Left ventricle myocardium superior (tissue), 1 donor: ENCODE measurements at places on chromosomes 6 and 20. TPM values are rescaled to one million over a fixed set of nuclear protein-coding genes. Genes with fewer than 3 reads are reported as not detected.

- DNase-seq = peak; percentile 72
Observed at GRCh38 chr20:37314617-37315016, 25.2 kb downstream of the MANBAL start.

GRCh38 chr20:63829945-63830835 lies 874 bp downstream of the ZBTB46 start:
- no peak for DNase-seq

DNA sequence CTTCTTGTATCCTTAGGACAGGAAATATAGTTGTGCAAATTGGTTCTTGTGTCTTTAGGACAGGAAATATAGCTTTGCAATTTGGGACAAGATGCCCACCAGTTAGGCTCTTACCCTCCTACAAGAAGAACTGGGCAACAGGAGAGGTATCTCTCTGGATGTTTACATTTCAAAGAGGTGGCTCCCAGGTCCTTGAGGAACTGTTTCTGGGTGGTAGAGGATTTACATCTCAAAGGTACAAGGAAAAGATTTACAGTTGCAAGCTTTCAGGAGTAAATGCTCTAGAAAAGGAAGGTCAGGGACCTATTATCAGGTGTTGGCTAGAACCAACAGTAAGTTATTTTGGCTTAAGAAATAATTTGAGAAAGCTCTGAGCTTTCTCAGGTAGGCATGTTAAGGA lies 19.2 kb downstream of the RNF182 start:
- no peak for DNase-seq

GRCh38 chr6:136549300-136550044 lies 750 bp downstream of the MAP7 start:
- DNase-seq = no peak

The HCK gene
- 4.4 TPM for total RNA-seq

The ZSCAN9 gene
- 10.2 TPM for total RNA-seq

GRCh38 chr6:158514991-158515390 lies 44.9 kb upstream of the TMEM181 start:
- DNase-seq = no peak

- no peak for DNase-seq
Observed at GRCh38 chr6:162688751-162689345, 38.7 kb downstream of the PRKN start.

The GSTA2 gene
- not detected for total RNA-seq

The CD109 gene
- 7.6 TPM for total RNA-seq

DNA sequence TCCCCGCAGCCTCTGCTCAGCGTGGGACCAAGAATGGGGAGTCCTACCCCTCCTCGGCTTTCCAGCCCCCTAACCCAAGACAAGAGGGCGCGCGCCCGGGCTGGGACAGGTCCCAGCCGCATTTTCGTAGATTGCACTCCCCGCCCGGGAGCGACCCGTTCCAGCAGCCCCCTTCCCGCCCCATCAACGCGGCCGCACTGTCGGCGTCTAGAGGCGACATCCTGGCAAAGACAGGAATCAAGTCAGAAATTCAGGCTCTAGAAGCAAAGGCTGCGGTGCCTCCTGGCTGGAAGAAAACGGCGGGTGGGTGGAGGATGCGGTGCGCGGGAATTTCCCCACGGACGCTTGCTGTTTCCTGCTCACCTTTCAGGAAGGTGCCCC lies 957 bp downstream of the PROKR2 start:
- DNase-seq = no peak

GRCh38 chr6:68368845-68369244 lies 266.2 kb upstream of the ADGRB3 start:
- DNase-seq = no peak

GRCh38 chr6:38943964-38944363 lies 104.6 kb upstream of the GLP1R start:
- DNase-seq = no peak

GRCh38 chr6:105272786-105273185 lies 93.0 kb upstream of the POPDC3 start:
- DNase-seq = no peak

The MYLK4 gene
- 2.5 TPM for total RNA-seq

DNA sequence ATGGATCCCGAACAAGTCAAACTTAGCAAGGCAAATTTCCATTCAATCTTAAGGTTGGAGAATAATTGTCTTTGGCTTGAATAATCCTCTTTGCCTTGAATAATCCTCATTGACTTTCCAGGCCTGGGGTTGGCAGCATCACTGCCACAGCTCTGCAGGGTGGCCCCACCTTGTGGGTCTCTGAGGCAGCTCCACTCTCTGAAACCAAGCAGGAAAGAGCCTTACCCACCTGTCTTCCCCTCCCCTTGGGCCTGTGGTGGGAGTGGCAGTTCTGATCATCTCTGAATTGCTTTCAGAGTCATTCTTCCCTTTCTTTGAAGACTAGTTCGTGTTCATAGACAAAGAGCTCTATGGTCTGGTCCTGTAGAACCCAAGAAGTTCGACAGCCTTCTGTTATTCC lies 47.5 kb downstream of the KCNQ5 start:
- DNase-seq = no peak

GRCh38 chr6:156618600-156619205 lies 158.5 kb upstream of the ARID1B start:
- DNase-seq = no peak

The THBS2 gene
- 10.7 TPM for total RNA-seq

GRCh38 chr20:23652926-23653325 lies 15.2 kb upstream of the CST3 start:
- no peak for DNase-seq

DNA sequence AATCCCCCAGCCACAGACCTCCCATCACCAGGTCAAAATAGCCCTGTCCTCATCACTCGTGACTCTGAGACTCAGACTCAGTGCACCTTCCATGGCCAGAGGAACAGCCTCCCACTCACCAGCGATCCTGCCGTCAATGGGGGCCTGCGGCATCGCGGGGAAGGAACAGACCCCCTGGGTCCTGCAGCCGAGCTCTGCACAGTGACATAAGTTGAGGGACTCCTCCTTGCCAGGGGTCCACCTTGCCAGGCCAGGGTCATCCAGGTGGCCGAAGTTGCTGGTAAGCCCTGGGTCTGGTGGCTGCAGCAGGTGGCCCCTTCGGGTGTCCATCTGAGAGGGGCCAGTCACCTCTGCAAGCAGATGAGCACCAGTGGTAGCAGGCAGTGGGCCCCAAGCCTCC lies 16.3 kb downstream of the ETV7 start:
- DNase-seq = no peak

GRCh38 chr6:138211048-138211581 lies 7.2 kb downstream of the PBOV1 start:
- no peak for DNase-seq

The BRD2 gene
- total RNA-seq = 73.8 TPM

DNA sequence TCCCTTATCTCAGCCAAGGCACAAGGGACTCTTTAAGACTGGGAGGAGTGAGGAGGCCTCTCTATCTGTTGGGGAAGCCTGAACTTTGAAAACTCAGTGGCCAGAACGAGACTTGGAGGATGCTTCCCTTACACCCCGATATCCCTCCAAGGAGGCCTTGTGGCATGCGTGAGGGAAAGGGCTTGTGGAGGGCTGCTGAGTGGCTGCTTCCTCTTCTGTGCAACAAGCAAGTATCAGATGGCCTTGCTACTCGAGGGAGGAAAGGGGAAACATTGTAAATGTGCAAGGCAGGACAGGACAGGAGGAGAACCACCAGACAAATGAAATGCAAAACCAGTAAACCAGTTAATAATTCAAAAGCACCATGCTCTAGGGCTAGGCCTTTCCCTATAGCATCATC lies 306.5 kb upstream of the MAP3K7 start:
- no peak for DNase-seq

DNA sequence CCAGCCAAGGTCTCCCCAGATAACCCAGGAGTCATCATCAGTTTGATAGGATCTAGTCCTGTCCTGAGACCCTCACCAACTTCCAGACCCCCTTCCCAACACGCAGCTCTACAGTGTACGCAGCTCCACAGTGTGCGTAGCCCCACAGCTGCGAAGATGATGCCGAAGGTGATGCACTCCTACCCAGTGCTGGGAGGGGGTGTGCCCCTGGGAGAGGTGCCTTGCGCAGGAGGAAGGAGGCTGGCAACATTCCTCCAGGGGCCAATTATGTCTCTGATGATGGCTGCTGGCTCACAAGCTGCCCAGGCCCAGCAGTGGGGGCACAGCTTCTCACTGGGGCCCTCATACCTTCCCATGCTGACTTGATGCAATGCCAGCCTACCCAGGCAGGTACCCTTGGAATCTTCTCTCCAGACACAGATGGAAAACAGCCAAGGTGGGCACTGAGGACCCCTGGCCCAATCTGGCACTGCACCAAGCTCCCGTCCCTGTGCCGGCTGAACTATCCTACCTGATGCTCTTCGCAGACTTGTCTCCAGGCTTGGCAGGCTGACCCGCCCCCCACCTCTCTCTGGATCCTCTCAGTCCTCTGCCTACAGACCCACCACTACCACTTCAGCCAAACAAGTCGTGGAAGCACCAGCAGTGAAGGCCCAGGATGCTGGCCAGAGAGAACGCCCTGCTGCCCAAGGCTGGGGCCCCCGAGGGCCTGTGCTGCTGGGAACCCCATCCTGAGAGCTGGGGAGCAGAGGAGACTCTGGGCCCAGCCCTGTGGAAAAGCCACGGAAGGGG lies 1.4 kb downstream of the ZNF512B start:
- DNase-seq = peak; percentile 30

The POU3F2 gene
- total RNA-seq = not detected

DNA sequence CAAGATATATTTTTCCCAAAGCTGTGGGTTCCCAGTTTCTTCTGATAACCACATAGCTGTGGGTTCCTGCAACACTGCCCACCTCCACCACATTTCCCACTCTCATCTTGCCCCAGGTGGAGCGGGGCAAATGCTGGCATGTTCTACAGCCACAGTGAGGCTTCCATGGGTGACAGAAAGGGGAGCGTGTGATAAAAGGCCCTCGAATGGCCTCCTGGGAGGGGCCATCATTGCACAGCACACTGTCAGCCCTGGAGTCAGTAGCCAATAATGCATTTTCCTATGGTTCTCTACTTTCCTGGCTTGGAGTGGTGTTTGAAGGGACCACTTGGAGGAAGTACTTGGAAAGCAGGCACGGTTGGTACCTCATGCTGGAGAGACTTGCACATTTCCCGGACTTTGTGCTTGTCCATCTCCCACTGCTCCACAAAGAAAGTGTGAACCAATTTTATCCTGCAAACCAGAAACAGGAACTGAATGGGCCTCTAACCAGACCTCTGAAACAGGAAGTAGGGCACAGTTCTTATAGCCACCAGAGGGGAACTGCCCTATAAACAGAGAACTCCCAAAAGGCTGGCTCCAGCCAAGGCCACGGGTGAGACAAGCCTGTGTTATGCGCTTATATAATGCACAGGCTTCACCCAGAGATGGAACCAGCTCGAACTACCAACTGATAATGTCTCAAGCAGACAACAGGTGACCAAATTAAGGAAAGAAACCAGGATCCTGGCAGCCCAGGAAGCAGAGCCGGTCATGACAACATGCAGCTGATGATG lies 8.6 kb downstream of the MAP3K5 start:
- DNase-seq = peak; percentile 40

The DEFB124 gene
- total RNA-seq = not detected

The PRR18 gene
- not detected for total RNA-seq

GRCh38 chr6:2186516-2186915 lies 58.9 kb downstream of the GMDS start:
- no peak for DNase-seq

GRCh38 chr20:62390317-62391164 lies 3.6 kb downstream of the RPS21 start:
- DNase-seq = no peak

GRCh38 chr6:92174398-92175073 lies 1244.8 kb downstream of the EPHA7 start:
- DNase-seq = no peak

DNA sequence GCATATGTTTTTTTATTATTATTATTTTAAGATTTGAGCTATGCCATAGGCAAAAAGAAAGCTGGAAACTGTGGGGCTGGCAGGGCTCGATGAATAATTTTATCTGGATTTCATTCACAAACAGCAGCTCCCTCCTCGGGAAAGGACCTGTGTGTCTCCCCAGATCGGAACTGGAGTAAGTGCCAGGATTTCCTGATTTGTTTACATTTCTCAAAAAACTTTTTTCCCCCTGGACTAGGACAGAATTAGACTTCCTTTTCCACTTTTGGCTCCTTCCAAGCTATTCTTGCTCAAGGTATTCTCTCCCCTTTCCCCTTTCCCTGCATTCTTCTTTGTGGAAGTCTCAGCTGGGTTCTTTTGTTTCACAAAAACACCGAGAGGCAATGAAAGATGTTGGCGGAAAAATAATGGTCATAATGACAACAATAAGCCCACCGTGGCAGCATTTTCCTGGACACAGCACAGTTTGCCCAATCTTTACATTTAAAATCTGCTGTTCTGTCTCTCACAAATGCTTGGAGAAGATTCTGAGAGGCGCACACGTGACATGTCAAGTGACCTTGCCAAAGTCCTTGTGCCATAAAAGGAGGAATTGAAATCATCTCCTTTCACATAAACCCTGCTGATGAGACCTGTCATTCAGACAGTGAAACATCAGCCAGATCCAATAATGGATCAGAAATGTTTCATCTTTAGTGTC lies 85.8 kb upstream of the PREP start:
- DNase-seq = no peak
